ENCODE measurements at places on chromosomes 6 and 20.

- DNase-seq: peak; percentile 52
Observed at GRCh38 chr6:43547222-43547621, 28.6 kb downstream of the XPO5 start.

GRCh38 chr6:26012061-26012460, 49.5 kb downstream of the TRIM38 start:
- peak; percentile 27 for DNase-seq

DNA sequence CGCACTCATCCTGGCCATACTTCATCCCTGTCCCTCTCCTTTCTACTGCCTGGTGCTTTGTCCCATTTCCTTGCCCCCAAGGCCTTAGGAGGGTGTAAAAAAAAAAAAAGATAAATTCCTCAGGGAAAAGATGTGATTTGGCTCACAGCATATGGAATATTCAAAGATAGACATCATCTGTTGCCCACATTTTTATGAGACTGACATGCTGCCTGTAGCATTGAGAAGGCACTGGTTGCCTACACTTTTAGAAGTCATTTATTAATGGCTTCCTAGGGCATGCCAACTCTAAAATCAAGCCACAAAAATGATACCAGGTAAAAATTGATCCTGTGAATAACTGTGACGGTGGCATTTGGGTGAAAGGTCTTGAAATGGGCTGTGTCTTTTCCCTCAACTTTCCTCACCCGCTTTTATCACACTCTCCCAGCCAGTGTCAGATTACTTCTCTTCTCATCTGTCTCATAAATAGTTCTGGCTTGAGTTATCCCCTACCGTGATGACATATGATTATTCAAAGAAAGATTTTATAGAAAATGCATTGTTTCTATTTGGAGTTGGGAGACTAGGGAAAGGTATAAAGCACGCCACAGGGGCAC, 139.4 kb downstream of the CARMIL1 start:
- no peak for DNase-seq

GRCh38 chr6:147734151-147734550, 225.7 kb downstream of the SAMD5 start:
- no peak for DNase-seq

DNA sequence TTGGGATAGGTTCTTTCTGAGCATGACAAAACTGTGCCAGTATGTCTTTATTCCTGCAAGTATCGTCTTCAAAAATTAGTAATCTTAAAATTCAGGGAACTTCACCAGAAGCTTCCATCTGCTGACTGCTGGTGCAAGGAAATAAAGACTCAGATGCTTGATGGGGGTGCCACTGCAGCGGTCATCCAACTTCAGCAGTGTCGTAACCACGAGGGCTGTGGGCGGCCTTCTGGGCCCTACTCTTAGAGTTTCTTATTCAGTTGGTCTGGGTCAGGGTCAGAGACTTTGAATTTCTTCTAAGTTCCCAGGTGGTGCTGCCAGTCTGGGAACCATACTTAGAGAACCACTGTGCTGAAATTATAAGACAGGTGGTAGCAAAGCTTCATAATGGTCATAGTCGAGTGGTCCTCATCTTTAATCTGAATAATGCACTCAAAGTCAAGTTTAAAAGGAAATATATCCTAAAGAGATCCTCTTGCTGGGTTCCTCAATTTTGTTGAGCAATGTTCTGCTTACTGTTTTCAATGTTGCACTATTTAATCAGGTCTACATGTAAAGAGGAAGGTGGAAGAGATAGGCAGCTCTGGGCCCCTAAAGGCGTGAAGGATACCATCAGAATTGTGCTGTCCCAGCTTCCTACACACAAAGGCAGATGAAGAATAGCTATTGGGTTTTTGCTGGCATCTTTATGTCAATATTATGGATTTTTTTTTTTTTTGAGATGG, 165.4 kb upstream of the GMDS start:
- peak; percentile 55 for DNase-seq

Data from inflammatory macrophage treated with lipopolysaccharide for 1 hour (primary cell).